Activated CD8-positive, alpha-beta memory T cell treated with anti-CD3 and anti-CD28 coated beads for 1 hour (primary cell): ENCODE measurements at places on chromosomes 11 and 22.

- no peak for DNase-seq
These were observed 660.3 kb downstream of the TBC1D22A start for GRCh38 chr22:47422736-47423135.

DNA sequence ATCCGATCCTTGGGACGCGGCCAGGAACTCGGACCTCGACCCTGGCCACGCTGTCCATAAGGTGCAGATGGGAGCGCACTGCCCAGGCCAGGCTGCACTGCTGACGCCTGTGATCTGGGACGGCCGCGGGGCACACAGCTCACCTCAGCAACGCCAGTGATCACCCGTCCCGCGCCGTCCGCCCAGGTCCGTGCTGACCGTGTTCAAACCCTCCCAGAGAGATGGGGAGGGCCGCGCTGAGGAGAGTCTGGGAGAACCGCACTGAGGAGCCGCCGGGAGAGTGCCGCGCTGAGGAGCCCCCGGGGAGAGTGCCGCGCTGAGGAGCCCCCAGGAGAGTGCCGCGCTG is 636 bp downstream of the KCNQ1OT1 start:
- no peak for DNase-seq

DNA sequence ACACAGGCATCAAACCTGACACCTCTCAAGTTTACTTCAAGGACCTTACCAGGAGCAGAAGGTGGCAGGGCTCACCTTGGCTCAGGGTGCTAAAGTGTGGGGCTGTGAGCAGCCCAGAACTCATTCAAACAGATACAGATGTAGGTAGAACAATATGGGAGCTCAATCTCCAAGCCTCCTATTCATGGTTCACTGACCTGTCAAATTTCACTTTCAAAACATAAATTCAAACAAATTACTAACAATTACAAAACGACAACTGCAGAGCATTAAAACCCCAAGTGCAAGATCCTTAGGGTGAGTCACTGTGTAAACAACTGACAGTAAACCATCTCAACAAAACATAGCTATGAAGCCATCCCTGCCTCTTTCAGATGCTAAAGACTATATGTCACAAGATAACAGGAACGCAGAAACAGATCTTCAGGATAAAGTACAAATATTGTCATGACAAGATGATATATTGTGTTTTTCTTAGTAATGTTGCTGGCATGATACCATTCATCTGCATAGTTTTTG is 303.5 kb upstream of the ANO3 start:
- DNase-seq = no peak

GRCh38 chr11:36346562-36347383 is 50.7 kb downstream of the PRR5L start:
- DNase-seq = no peak

GRCh38 chr22:35531676-35532075 is 9.0 kb upstream of the RASD2 start:
- DNase-seq = no peak

GRCh38 chr11:16261836-16262644 is 94.3 kb downstream of the SOX6 start:
- no peak for DNase-seq

DNA sequence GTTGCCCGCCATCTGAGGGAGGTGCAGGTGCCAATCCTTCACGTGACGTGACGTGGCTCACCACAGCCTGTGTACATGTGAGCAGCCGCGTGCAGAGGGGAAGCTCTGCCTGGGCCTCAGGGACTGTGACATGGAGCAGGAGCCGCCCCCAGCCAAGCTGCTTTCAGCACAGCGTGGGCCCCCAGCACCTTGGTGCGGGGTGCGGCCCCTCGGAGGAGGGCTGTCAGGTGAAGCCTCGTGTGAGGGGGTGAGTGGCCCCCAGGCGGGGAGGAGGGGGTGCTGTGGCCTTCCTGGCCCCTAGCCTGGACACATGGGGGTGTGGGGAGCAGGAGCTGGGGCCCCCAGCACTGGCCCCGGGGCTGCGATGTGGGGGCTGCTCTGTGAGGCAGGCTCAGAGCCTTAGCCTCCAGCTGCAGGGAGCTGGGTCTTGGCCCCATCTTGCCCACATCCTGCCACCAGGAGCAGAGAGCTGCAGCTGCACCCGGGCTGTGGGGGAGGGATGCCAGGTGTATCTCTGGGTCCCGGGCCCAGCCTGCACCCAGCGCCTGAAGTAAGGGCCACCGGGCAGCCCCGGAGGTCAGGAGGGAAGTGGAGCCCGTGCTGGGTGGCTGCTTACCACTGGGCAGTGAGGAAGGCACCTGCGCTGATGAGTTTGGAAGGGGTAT is at the start of gene ADORA2A:
TSS of gene ADORA2A (plus strand) at position 100 of the 665 bp plus-strand sequence. CDS start 5,806 bp downstream, outside the sequence.
- DNase-seq = peak; percentile 76
